ENCODE measurements at places on chromosomes 4 and X. TPM values are rescaled to one million over a fixed set of nuclear protein-coding genes. Genes with fewer than 3 reads are reported as not detected.

- DNase-seq = no peak
Observed at GRCh38 chr4:174716986-174717770, 111.9 kb downstream of the GLRA3 start.

DNA sequence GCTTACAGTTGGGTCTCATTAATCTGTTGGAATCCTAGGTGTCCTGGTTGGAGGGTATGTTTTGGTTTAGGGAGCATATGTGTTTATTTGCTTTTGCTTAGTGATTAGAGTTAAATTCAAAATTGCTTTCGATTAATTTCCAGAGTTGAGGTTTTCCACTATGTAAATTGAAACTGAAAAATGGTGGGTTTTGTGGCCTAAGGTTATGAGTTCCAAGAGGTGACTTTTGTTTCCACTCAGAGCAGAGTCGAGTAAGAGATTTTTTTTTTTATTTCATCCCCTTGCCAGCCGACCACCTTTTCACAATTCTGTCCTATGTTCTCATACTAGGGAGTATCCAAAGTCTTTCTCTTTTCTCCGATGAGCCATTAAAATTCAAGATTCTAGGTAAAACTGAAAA, 66.9 kb downstream of the GRIA2 start:
- DNase-seq = no peak

DNA sequence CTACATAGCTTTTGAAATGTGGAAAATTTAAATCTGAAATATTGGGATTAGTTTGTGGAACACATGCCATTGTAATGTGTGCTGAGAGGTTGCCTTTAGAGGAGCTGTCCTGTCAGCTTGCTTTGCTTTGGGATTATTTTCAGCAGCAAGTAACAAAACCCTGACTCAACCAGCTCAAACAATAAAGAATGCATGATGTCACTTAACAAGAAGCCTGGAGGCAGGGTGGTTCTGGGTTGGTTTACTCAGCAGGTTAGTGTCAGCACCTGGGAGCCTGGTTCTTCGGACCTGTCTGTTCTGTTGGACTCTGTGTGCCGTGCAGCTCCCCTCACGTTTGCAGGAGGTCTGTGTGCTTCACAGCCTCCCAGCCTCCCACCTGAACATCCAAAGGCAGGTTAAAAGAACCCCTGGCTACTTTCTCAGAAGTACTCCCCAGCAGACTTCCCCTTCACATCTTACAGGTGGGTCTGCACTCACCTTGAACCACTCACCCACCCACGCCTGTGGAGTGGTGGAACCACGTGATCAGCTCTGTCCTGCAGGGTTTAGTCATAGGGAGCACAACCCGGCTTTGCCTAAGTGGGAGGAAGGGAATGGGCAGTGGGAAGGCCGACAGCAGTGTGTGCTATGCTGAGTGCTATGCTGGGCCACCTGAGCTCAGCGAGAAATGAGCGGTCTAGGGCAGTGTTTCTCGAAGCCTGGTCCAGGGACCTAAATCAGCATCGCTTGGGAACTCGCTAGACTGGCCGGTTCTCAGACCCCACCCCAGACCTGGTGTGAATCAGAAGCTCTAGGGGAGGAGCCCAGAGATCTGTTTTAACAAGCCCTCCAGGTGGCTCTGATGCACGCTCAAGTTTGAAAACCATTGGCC, 20.4 kb downstream of the TMEM131L start:
- no peak for DNase-seq

TMEM156 gene
- total RNA-seq = 0.09 TPM

GRCh38 chr4:118842055-118842454, 6.1 kb upstream of the SEC24D start:
- no peak for DNase-seq

PHEX gene
- total RNA-seq = 0.82 TPM

GRCh38 chr4:78777576-78777940, 1.4 kb downstream of the BMP2K start:
- no peak for DNase-seq

STATH gene
- total RNA-seq = not detected

MTCP1 gene
- 7.4 TPM for total RNA-seq

- peak; percentile 4 for DNase-seq
Observed at GRCh38 chr4:156971165-156971675, 379 bp downstream of the PDGFC start.

SNCA gene
- 52.7 TPM for total RNA-seq

- no peak for DNase-seq
Observed at GRCh38 chrX:132461886-132462285, 27.0 kb downstream of the MBNL3 start.

DNA sequence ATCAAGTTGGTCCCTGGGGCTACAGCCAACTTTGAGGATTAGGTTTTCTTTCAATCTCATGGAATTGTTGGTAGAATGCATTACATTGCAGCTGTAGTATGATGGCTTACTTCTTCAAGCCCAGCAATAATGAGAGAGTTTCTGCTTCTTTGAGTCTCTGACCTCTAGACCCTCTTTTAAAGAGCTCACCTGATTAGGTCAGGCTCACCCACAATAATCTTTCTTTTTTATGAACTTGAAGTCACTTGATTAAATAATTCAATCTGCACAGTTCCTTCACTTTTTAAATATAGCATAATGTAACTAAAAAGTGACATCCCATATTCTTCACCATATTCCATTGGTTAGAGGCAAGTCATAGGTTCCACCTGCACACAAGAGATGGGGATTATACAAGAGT, 547.5 kb upstream of the CT83 start:
- DNase-seq = no peak

- DNase-seq = peak; percentile 11
Observed at GRCh38 chr4:148441624-148441985, 609 bp downstream of the NR3C2 start.

LPAR4 gene
- total RNA-seq = 10.9 TPM

SUPT20HL2 gene
- not detected for total RNA-seq

DNA sequence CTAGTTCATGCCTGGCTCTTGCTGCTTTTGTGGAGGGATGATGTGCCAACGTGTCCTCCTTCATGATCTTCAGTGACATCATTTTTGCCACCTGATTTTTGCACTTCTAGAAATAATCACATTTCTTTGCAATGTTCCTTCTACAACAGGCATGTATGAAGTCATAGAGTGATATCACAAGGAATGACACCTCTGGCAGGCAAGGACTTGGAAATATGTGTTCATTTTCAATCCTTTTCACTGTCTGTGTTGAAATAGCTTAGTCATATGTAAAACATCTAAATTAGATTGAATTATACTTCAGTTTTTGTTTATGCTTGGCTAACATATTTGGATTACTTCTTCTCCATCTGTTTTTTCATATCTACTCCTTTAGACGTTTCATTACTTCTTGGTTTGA, 221.2 kb upstream of the STK26 start:
- DNase-seq = no peak

EPHA5 gene
- total RNA-seq = 93.4 TPM

MAGEA2 gene
- total RNA-seq = not detected

DNA sequence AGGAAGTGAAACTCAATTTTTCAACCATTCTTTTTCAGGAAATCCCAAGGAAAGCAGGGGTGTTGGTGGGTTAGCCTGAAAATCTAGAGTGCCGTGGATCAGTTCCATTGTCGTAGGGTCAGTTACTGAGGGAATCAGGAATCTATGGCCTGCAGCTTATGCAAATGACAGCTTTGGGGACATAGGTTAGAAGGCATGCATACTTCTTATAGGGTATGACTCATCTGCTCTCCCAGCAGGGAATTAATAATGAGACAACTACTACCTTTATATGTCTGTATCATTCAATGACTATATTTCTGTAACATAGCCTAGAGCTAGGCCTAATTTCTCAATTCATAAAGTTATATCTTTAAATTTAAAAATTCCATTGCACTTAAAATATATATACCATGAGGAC, 36.6 kb downstream of the ZNF41 start:
- no peak for DNase-seq

- DNase-seq = no peak
Observed at GRCh38 chr4:73895201-73896175, 26.3 kb downstream of the CXCL1 start.

GRCh38 chrX:32016195-32016594, 944.4 kb upstream of the FTHL17 start:
- DNase-seq = no peak

DNA sequence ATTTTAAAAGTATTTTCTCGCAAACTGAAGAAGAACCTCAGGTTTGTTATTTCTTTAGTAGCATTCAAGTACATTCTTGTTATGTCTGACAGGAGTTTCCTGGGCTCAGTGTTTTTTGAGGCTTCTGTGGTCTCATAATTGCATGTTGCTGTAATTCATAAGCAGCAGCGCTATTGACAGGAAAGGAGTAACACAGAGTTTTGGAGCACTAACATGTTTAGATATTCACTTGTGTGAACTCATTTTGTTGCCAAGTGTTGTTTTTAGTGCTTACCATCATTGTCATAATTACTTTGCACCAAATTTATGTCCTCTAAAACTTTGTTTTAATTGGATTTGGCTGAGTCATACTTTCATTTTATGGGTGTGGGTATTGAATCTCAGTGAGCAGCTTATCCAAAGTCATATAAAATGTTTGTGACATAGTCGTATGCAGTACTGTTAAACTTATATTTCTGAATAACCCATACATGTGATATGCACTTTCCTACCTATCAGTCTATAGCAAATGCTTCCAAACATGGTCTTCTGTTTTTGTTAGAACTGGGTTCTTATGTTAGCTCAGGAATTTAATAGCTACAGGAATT, 358.7 kb upstream of the CTSO start:
- no peak for DNase-seq

GAB1 gene
- total RNA-seq = 65.7 TPM

IL9R gene
- 0.27 TPM for total RNA-seq

- DNase-seq = no peak
Observed at GRCh38 chr4:8553991-8554405, 26.2 kb upstream of the GPR78 start.

DDX53 gene
- total RNA-seq = not detected

DNA sequence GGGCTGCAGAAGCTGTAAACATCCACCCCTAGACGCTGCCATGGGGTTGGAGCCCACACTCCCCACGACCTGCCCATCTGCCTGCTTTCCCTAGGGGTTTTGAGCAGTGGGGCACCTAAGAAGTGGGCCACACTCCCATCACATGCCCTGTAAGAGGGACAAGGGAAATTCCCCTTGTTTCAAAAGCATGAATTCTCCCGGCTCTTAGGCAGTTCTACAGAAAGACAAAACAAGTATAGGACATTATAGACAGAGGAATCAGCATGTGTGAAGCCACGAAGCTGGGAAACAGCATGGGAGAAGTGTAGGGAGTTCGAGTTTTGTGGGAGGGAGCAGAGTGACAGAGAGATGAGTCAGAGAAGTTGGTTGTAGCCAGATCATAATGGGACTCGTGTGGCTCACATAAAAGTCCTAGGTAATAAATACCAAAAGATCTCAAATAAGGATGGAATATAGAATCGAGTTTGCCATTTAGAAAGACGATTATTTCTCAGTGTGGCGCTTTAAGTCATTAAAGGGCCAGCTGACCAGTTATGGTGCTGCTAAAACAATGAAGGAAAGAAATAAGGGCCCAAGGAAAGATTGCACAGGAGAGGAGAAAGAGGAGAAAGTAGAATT, 23.9 kb downstream of the APOO start:
- no peak for DNase-seq

AR gene
- 2.1 TPM for total RNA-seq

DNA sequence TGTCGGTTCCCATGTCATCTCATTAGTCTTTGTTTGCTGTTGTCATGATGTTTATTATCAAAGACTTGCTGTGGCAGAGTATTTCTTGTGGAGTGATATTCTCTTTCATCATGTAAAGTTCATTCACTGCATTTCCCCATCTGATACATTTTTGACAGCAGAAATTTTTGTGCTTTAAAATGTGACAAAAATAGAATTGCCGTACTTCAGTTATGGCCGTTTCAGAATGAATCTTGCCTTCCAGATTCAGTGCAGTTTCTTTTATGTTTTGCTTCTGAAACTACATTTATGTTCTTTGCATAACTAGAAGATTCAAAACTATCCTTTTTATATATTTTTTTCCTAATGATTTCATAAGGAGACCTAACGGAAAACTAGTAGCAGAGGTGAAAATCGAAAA, 10.0 kb downstream of the CSTF2 start:
- DNase-seq = no peak

DNA sequence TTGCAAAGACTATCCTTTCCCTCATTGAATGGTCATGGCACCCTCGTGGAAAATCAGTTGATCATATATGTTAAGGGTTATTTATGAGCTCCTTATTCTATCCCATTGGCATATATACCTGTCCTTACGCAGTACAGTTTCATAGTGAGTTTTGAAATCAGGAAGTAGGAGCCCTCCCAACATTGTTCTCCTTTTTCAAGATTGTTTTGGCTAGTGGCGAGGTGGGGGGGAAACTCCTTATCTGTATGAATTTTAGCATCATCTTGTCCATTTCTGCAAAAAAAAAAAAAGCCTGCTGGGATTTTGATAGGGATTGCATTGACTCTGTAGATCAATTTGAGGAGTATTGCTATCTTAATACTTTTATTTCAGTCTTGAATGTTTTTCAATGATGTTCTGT, 2.5 kb upstream of the USP9X start:
- DNase-seq = no peak

SMIM10L2A gene
- total RNA-seq = 6.8 TPM

- peak; percentile 70 for DNase-seq
Observed at GRCh38 chrX:103585411-103586313, at the start of gene TCEAL4. Gene TCEAL4 (plus strand): TSS chrX:103585515. CDS start chrX:103586676, 1,161 bp downstream.

GRCh38 chr4:81754169-81754568, 282.5 kb upstream of the RASGEF1B start:
- DNase-seq = peak; percentile 13

DNA sequence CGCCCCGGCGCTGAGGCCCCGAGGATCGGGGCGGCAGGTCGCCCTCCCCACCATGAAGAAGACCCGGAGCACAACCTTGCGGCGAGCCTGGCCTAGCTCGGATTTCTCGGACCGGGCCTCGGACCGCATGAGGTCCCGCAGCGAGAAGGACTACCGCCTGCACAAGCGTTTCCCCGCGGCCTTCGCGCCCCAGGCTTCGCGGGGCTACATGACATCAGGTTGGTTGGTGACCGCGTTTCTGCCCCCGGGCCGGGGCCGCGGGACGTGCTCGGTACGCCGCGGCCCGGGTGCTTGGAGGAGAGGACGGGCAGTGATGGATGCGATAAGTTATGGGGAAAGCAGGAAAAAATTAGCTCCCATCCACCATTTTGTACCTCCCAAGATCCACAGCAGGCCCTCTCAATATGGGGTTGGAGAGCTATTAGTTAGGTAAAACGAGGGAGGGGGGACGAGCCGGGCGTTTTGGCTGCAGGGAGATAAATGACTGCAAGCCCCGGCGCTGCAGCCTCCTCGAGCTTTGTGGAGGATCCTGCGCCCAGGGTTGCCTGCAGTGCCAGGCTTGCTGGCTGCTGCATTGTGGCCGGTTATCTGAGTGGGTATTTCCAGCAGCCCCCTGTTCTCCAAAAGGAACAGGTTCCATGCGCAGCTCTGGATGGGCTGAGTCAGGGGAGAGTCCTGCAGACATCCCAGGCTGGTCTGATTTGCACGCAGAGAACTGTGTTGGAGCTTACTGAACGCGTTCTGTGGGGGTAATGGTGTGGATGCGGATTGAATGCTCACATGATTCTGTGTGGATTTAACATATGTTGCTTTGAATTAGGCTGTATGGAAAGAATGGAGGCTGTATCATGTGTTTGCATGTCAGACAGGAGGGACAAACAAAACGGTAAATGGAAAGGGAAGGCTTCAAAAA, 1.9 kb downstream of the STOX2 start:
- peak; percentile 44 for DNase-seq

- DNase-seq = no peak
Observed at GRCh38 chrX:9942086-9942485, 25.1 kb upstream of the CLDN34 start.

All from cerebellum (tissue), 4 donors.